ENCODE measurements at places on chromosomes 7 and 10. TPM values are rescaled to one million over a fixed set of nuclear protein-coding genes. Genes with fewer than 3 reads are reported as not detected.

The ARHGAP22 gene
- 0.88 TPM for total RNA-seq

The CYP3A4 gene
- not detected for total RNA-seq

The SPDYE6 gene
- total RNA-seq: not detected

The ZFYVE27 gene
- total RNA-seq: 64.4 TPM

The PPP1R17 gene
- total RNA-seq: not detected

The DOCK4 gene
- 1.3 TPM for total RNA-seq

The ZP3 gene
- total RNA-seq: 3.2 TPM

The EBLN1 gene
- total RNA-seq: not detected

The PLPP4 gene
- total RNA-seq: not detected

The SLC26A3 gene
- total RNA-seq: not detected

The HKDC1 gene
- 0.80 TPM for total RNA-seq

The PON1 gene
- total RNA-seq: not detected

The NUDT13 gene
- 3.4 TPM for total RNA-seq

The ZNF425 gene
- total RNA-seq: 2.7 TPM

The SORCS1 gene
- not detected for total RNA-seq

The KIF11 gene
- 0.55 TPM for total RNA-seq

The LIPF gene
- not detected for total RNA-seq

The INA gene
- not detected for total RNA-seq

The OR13A1 gene
- 0.29 TPM for total RNA-seq

The C10orf67 gene
- total RNA-seq: not detected

The CHAT gene
- not detected for total RNA-seq

The H2BK1 gene
- 2.6 TPM for total RNA-seq

The CHST3 gene
- not detected for total RNA-seq

The EN2 gene
- total RNA-seq: not detected

The PTPN20 gene
- total RNA-seq: 3.8 TPM

The VAX1 gene
- total RNA-seq: not detected

The BLNK gene
- total RNA-seq: 5.6 TPM

The LOXL4 gene
- total RNA-seq: not detected

The EMX2 gene
- total RNA-seq: not detected

The ASZ1 gene
- not detected for total RNA-seq

The SLC26A5 gene
- not detected for total RNA-seq

The CYP2C9 gene
- not detected for total RNA-seq

The SVOPL gene
- total RNA-seq: not detected

The SUN3 gene
- not detected for total RNA-seq

The CALHM3 gene
- total RNA-seq: not detected

The GNAT3 gene
- not detected for total RNA-seq

The TUBB8 gene
- not detected for total RNA-seq

The THSD7A gene
- total RNA-seq: not detected

The CHCHD1 gene
- total RNA-seq: 19.9 TPM

The HOXA4 gene
- 0.31 TPM for total RNA-seq

The TSPAN15 gene
- 0.68 TPM for total RNA-seq

The UCN3 gene
- not detected for total RNA-seq
